ENCODE measurements at places on chromosomes 1 and 21.

DNA sequence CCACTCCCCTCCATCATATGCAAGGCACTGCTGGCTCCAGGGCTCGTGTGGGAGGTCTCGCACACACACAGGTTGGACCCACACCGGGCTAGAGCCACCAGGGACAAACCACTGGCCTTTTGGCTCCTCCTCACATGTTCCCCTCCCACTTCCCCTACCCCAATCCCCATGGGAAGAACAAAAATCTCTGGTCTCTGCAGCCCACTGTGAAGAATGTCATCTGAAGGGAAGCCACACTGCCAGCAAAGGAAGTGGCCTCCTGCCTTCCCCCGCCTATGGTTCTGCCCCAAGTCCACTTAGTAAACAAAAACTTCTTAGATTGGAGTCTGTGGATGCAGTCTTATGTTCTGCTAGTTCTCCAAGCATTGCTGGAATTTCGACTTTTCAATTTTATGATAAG lies 24.2 kb downstream of the OLFML3 start:
- no peak for DNase-seq

- no peak for DNase-seq
Observed at GRCh38 chr21:44517175-44517899, 22.7 kb downstream of the KRTAP10-1 start.

DNA sequence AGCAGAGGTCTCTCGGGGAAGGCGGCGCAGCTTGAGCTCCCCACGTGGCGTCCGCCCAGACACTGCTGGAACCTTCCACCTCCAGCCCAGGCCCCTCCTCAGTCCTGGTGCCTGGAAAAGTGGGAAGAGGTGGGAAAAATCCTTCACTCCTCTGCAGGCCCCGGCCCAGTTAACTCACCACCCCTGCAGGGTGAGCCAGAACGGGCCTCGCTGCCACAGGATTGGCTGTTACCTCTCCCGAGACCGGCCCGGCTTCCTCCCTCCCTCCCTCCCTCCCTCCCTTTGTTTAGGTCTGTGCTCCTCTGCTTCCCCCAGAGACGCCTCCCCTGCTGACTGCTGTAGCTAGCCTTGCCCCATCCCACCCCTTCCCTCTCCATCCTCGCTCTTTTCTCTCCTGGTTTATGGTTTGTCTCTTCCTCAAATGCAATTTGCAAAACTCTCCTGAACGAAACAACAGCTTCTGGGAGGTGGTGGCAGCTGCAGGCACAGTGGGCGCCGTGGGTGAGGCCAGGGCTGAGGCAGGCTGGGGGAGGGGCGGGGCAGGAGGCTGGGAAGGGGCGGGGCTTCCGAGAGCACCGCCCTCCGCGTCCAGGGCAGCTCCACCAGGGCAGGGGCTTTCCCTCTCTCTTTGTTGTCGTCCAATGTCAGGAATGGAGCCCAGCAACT lies 6.5 kb downstream of the CAPN9 start:
- no peak for DNase-seq

- no peak for DNase-seq
Observed at GRCh38 chr1:180503280-180503862, 994 bp upstream of the ACBD6 start.

GRCh38 chr1:229380536-229381160 lies 37.8 kb upstream of the CCSAP start:
- DNase-seq: no peak

GRCh38 chr1:183126528-183126927 lies 59.5 kb upstream of the LAMC2 start:
- DNase-seq: no peak

GRCh38 chr1:96073100-96073499 lies 648.5 kb upstream of the PTBP2 start:
- DNase-seq: no peak

Data from cerebellar nuclear complex (tissue), 1 donor.